ENCODE measurements at places on chromosomes 4 and X.

DNA sequence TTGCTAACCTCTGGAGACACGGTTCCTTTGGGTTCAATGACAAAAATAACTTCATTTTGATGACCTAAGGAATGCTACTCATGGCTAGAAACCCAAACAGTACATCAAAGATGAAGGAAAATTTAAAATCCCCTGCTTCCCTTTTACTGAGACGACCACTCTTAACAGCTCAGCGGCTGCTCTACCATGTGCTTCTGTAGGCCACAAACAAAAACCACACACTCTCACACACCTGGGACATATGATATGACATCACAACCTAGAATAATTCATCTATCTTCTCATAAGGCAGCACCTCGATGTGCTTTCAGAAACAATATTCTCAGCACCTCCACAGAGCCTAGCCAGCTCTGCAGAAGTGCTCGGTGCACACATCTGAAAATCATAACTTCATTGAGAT, 34.7 kb downstream of the ABLIM2 start:
- DNase-seq: no peak

- no peak for DNase-seq
These were observed 40.5 kb upstream of the RELL1 start for GRCh38 chr4:37726666-37727065.

DNA sequence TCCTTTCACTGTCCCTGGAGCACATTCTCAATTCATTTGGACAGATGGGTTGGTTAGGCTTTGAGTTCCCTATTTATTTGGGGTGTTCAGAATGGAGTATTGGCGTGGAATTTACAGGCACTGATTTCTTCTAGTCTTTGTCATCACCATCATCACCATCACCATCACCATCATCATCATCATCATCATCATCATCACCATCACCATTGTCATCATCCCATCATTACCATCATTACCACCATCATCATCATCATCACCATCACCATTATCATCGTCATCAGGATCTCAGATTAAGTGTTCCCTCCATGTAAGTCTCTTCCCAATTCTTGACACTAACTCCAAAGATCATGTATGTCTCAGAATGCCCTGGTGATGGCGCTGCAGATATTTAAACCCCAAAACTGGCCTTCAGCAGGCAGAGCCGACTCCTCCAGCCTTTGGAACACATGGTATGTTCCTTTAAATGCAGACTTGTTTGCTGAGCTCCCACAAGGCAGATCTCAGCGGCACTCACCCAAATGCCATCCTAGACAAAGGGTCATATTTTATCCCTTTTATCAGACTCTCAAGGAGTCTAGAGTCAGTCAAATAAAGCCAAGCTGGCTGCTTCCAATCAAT, 19.8 kb upstream of the FAM9A start:
- no peak for DNase-seq

- DNase-seq: no peak
These were observed 109.2 kb upstream of the IGFBP7 start for GRCh38 chr4:57219431-57219830.

DNA sequence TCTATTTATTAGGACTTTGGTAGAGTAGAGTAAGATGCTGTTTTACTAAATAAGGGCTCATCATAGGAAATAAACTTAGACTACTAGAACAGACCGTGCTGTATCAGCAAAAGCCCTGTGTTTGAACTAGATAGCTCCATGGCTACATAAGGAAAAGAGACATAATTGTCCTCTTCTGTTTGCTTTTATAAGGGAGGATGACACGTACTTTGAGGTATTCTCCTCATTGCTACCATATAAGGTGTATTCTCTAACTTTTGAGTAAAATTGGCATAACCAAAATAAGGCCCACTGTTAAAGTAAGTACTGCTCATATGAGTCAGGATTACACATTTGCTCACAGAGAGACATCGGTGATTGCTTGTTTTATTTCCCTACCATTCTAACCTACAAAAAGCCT, 64.3 kb downstream of the PDLIM5 start:
- DNase-seq: no peak

DNA sequence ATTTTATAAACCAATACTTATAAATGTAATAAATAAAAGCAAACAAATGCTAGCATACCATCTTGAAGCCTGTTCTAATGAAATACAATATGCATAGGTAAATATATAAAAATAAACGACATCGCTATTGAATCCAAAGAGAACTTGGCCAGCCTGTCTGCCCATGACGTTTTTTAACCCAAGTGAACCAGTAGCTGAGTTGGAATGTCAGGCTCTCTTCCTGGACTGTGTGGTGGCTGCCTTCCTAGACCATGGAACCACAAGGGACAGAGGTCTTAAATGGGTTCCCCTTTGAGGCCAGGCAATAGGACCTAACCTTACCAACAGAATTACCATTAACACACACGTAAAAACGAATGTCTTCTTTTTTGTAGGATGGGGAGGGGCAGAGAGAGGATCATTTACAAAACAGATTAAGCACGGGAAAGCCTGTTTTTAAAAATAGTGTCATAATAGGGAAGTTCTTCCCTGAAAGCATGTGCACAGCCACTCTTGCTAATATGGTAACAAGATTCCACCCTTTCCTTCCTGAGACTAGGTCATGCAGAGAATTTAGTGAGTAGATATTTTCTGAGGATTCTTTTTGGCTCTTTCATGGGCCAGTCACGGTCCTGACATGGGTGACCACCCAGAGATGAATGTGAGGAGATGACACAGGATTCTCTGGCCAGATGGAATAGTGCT, 69.4 kb upstream of the ACSL1 start:
- no peak for DNase-seq

DNA sequence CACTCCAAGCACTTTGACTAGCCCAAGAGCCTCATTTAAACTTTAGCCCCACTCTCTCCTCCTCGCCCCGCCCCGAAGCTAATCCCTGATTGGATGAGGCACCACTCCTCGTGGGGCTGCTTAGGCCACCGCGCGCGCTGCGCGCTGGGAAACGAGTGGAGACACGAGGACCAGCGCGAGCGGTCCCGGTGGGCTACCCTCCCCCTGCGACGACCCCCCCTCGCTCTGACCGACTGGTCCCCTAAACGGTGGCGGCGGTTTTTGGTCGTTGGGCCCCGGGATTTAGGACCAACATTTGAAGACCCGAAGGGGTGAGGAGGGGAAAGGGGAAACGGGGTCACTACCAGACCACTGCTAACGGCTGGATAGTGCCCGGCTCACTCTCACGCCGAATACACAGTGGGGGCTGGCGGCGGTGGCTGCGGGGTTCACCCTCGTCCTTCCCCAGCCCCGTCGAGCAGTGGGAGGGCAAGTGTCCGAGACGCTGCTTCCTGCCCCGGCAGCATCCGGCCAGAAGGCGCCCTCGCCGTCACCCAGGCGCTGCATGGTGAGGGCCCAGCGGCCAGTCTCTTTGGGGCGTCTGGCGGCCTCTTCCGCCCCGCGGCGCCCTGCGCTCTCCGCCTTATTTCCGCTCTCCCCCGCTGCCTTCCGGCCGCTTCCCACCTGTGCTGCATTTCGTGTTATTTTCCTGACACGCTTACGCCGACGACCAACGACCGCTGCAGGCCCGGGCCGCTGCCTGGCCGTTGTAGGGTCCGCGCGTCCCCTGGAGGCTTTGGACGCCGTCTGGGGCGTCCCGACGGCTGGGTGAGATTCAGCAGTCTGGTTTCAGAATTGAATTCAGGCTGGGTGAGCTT, at the start of gene RBM46:
Gene RBM46 (plus strand): TSS at position 147 of the 857 bp plus-strand sequence. CDS start 15,481 bp downstream, outside the sequence.
- no peak for DNase-seq

DNA sequence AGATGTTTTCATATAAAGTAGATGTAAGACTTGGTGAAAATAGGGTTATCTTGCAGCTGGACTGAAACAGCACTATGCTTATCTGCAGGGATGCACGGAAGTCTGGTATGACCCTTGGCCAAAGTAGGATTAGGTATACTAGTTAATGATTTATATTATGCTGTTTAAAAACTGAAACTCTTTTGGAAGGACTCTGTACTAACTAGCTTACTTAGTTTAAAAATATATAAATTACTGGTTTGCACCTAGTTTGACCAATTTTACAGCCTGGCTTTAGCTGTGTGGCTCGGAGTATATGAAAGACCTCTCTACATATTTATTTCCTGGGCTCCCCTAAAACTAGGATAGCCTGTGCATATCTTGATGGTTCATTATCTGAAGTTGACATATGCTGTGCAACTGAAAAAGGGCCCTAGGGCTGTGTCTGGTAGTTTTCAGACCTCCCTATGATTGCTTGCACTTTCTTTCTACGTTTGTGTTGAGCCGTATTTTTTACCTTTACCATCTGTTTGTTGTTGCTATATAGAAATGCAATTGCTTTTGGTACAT, 89.2 kb downstream of the TMEM144 start:
- DNase-seq: no peak

DNA sequence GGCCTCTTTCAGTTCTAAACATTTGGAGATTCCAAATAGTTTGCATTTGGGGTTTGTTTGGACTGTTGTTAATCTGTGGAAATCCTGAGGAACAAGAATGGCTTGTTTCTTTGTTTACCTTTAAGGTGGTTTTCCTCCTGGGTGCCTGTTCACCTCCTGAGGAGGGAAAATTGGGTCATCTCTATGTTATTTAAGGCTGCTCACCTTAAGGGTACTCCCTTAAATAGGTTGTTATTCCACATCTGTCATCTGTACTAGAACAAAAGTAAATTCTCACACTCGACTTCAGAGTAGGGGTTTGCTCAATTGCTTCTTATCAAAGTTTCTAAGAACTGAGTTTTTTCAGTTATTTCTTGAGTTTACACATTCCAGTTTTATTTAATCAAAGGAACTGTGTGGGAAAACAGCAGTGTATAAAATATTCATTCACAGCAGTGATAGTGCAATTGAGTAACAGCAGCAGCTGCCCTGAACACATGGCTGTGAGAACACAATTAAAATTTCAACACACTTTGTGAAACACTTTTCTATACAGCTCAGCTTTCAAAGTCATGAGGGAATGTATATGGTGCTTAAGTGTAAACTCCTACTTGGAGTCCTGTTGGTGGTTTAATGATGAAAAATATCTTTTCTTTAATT, 238.5 kb upstream of the PGRMC2 start:
- no peak for DNase-seq

DNA sequence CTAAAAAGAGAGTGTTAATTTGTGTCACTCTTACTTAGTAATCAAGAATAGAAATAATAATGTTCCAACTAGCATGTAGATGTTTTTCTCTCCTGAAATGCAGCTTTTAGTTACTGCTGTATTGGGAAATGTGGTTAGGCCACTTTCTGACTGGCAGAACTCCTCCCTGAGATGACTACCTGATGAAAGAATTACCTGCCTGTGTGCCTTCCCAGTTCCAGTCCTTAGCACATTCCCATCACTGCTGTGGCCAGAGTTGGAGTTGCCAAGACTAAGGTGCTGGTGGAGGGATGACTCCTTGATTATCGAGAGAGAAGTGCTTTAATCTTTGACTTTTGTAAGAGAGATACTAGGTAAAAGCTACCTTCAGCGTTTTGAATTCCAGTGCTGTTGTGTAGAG, 9.5 kb downstream of the GAB1 start:
- no peak for DNase-seq

DNA sequence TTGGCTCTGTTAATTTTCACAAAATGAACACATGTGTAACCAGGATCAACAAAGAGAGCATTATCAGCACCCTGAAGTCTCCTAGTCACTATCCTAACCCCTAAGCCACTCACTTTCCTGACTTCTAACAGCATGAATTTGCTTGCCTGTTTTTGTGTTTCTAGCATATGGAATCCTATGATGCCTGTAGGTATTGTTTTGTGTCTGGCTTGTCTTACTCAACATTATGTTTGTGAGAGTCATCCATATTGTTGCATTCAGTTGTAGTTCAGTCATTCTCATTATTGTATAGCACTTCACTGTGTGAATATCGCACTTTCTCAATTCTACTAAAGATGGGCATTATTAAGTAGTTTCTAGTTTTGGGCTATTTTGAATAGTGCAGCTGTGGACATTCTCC, 15.6 kb downstream of the EDNRA start:
- DNase-seq: no peak

DNA sequence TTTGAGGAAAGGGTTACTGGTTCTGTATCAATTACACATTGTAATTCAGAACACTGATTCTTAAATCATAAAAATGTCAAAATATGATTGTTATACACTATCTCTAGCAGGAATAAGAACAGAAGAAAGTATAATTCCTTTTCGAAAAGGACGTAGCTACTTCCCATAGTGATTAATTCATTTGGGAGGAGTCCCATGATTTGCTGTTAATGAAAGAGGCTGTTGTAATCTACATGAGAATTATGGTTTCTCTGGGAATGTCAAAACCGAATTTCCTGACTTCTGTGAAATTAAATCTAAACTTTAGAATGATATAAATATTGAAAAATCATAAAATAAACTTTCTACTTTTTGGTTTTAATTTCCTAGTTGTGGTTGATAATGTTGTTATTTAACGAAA, 191.1 kb upstream of the ETNPPL start:
- no peak for DNase-seq

GRCh38 chr4:142940425-142941330, 94.6 kb upstream of the INPP4B start:
- DNase-seq: no peak

GRCh38 chr4:2570551-2571222, 34.2 kb downstream of the FAM193A start:
- peak; percentile 19 for DNase-seq

DNA sequence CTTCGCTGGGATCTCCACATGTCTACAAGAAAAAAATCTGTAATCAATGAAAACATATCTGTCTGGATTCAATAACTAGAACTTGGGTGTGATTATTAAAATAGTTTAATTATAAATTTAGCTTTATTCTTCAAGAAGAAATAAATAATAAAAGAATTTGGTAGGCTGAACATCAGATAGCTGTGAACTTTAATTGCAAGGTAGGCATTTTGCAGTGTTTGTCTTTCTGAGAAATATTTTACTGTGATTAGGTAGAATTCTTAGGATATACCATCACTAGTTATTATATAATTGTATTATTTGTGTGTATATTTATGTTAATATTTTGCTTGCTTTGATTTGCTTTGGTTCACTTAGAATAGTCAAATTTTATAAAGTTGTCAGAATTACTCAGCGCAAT, 409.4 kb downstream of the PCDH18 start:
- no peak for DNase-seq

GRCh38 chr4:1039493-1040343, 28.3 kb downstream of the FGFRL1 start:
- DNase-seq: no peak

GRCh38 chrX:67044029-67044653, 405.3 kb upstream of the EDA2R start:
- no peak for DNase-seq

Data from stimulated activated CD8-positive, alpha-beta memory T cell treated with anti-CD3 and anti-CD28 coated beads, Interleukin-12 subunit alpha, Interleukin-12 subunit beta, amount 100 ng/mL, for 1 hour (primary cell).